Esophagus muscularis mucosa (tissue), 4 donors: ENCODE measurements at places on chromosomes 5 and 9. TPM values are rescaled to one million over a fixed set of nuclear protein-coding genes. Genes with fewer than 3 reads are reported as not detected.

Gene ADGRV1
- 1.4 TPM for total RNA-seq

Gene HNRNPA0
- total RNA-seq = 15.2 TPM

Gene SLC45A2
- total RNA-seq = 0.26 TPM

Gene NPDC1
- 119 TPM for total RNA-seq

Gene ALDOB
- 0.23 TPM for total RNA-seq
